ENCODE measurements at places on chromosomes 1 and 21.

DNA sequence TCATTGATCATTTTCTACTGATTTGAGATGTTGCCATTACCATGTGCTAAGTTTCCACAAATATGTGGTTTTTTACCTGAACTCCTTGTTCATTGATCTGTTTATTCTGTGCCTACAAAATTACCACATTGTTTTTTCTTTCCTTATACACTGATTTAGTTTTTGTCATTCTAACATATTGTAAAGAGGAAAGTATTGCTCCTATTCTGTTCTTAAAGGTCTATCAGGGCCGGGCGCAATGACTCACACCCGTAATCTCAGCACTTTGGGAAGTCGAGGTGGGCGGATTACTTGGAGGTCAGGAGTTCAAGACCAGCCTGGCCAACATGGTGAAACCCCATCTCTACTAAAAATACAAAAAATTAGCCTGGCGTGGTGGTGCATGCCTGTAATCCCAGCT, 75.1 kb downstream of the CAMTA1 start:
- no peak for DNase-seq

- DNase-seq, result no peak
These were observed 164.2 kb downstream of the NRIP1 start for GRCh38 chr21:14900611-14901010.

- DNase-seq, result no peak
These were observed 6.4 kb upstream of the EPHA2 start for GRCh38 chr1:16162163-16162822.

DNA sequence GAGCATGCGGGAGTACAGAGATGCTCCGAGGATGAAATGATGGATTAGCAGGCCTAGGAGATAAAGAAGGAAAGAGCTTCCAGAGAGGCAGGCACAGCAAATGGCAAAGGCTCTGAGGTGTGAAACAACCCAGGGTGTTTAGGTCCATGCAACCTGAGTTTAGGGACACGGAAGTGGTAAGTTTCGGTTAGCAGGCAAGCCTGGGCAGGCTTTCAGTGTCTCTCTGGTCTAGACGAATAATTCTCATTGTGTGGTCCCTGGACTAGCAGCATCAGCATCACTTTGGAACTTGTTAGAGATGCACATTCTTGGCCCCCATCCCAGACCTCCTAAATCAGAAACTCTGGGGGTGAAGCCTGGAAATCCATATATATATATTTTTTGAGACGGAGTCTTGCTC, 18.6 kb downstream of the NKAIN1 start:
- DNase-seq, result no peak

- DNase-seq, result peak; percentile 46
These were observed 527.9 kb downstream of the NPHP4 start for GRCh38 chr1:5464366-5464765.

DNA sequence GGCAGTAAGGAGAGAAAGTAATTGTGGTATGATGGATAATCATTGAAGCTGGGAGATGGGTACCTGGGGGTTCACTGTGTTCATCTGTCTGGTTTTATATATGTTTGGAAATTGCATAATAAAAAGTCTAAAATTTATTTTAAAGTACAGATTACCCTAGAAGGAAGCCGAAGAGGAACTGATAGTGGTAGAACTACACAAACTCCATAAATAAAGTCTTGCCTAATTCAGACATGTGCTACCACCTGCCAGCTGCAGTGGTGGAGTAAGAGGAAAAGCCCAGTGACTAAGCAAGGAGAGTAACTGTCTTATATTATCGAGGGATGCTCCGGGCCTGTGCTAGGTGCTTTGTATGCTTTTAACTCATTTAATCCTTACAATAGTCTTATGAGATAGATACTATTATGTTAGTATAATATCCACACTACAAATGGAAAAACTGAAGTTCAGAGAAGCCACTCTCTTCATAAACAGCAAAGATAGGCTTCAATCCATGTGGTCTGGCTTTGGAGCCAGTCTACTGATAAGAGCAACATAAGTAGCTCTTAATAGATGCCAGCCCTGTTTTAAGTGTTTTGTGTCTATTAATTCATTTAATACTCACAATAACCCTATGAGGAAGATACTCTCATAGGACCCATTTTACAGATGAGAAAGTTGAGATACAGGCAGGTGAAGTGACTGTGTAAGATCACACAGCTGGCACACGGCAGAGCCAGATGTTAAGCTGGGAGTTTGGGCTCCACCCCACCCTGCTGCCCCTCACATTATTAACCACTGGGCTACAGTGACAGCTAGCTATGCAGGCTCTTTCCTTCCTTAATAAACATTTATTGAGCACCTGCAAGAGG, 56.8 kb upstream of the HNRNPU start:
- DNase-seq, result peak; percentile 4

DNA sequence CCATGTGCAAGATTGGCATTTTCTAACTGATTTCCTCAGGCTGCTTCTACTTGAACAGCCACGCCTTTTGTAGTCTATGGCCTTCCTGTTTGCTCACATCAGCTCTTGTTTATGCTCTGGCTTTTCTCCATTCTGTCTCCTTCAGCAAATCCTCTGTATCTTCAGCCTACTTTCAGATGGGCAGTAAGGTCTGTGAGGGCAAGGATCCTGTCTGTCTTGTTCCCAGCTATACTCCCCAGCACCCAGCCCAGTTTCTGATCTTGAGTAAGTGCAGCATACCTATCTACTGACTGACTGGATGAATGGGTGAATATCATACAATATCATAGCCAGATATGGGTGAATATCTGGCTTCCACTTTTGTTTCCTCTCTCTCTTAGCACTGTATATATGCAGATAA, 438.1 kb downstream of the LMO4 start:
- DNase-seq, result no peak

DNA sequence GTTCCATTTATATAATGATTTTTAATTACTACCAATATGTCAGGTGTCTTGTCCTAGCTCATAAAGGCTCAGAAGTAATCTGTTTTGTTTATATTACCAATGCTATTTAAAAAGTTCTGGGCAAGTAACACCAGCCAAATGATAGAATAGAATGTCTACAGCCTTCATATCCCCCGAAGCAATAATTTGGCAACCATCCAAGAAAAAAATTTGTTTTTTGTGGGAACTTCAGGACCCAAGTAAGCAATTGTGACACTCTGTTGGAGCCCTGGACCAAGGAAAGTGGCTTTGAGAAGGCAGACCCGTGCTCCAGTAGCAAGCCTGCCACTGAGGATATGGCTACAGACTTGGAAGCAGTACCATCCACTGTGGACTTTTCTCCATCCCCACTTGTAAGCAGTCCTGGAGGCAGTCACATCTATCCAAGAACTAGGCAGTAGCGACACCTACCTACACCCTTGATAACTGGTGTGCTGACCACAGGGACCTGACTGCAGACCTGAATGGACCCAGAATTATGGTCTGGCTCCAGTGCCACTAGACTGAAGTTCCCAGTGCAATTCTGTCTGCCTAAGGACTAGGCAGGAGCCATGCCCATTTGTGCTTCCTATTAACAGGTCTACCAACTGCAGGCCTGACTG, 870.7 kb upstream of the ADGRL2 start:
- DNase-seq, result no peak

GRCh38 chr1:83931658-83932253, 67.2 kb downstream of the TTLL7 start:
- peak; percentile 63 for DNase-seq

GRCh38 chr1:170917373-170917772, 18.0 kb upstream of the MROH9 start:
- DNase-seq, result no peak

- no peak for DNase-seq
These were observed 10.2 kb downstream of the USP16 start for GRCh38 chr21:29034678-29035077.

GRCh38 chr1:18789246-18789645, 70.2 kb downstream of the TAS1R2 start:
- no peak for DNase-seq

DNA sequence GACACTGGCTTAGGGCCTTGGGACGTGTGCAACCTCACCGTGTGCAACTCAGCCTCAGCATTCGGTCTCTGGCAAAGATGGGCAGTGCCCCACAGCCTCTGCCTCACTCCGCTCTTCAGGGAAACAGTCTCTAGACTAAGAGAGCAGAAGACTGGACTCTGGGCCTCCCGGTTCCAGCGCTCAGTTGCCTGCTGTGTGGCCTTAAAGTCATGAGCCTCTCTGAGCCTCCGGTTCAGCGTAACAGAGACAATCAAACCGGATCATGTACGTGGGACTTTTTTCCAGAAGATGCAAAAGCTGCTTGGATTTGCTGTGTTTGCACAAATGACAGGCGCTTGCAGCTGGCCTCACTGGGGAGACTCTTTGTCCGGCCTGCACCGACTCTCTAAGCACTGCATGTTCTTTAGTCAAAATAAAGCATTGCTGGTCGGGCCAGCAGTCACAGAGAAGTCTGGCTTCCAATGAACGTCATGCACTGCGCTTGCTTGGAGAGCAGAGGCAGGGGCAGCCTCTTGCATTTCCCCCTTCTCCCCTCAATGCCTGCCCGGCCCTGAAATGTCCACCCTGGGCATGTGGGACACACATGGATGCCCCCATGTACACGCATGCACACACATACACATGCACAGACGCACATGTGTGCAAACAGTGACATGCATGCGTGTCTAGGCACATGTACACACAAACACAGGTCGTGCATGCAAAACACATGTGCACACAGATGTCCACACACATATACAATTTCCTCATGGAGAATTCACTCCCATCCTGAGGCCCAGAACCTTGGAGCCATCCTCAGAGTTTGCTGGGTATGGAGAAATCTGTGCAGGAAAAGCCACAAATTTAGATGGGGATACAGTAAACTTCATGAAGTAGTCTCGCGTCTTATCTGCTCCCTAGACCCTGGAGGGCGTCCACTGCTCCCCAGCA, 152.4 kb downstream of the PRDM16 start:
- DNase-seq, result no peak

- no peak for DNase-seq
These were observed 15.5 kb upstream of the PSMG1 start for GRCh38 chr21:39198800-39199199.

DNA sequence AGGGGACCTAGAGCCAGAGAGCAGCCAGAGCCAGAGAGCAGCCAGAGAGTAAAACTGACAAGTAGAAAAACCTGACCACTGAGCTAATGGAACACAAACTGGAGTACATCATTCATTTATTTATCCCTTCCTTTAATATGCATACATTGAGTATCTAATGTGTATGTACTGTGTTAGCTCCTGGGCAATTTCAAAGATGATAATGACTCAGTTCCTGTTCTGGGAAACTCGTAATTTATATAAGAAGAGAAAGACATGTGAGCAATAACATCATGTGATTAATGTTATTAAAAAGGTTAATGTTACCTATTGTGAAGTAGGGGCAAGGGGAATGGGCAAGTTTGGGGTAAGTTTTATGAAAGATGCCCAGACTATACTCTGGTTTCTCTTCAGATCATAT, 199.9 kb downstream of the TNR start:
- no peak for DNase-seq

DNA sequence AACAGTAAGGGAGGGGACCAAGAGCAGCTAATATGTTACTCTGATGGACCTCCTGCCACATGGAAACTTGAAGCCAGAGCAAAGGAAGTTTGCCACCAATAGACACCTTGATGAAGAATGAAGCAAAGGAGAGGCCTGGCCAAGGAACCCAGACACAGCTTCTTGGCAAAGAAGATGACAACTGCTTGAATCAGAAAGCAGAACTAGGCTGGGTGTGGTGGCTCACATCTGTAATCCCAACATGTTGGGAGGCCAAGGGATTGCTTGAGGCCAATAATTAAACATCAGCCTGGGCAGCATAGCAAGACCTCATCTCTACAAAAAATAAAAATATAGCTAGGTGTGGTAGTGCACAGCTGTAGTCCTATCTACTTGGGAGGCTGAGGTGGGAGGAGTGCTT, 31.7 kb upstream of the CAPZB start:
- DNase-seq, result no peak

DNA sequence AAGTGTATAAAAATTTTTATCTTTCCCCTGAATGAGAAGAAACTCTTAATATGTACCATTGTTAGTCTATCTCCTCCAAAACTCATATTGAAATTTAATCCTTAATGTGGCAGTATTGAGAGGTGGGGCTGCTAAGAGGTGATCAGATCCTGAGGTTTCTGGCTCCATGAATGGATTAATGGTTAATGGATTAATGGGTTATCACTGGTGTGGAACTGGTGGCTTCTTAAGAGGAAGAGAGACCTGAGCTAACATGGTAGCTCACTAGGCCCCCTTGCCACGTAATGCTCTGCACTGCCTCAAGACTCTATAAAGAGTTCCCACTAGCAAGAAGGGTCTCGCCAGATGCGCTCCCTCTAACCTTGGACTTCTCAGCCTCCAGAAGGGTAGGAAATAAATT, 70.6 kb upstream of the ZBTB18 start:
- no peak for DNase-seq

DNA sequence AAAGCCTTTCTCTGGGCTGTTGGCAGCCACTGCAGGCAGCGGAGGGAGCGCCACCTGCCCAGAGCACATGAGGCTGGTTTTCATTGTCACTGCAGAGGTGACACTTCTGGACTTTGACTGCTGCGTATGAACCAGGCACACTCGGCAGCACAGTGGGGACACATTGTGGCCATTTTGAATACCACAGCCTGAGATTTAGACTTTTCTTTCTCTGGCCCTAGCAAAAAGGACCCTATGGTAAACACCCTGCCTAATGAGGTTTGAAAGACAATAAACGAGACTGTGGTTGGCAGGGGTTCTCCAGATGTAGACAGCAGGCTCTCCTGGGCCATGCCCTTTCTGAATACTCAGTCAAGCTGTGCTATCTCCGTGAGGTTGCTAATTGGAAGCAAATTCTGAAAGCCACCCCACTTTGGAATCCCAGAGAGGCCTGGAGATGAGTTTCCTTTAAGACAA, 12.0 kb upstream of the KCNE2 start:
- DNase-seq, result peak; percentile 60

GRCh38 chr1:227351443-227351842, 33.2 kb upstream of the CDC42BPA start:
- peak; percentile 79 for DNase-seq

GRCh38 chr1:185315445-185316071, 1.5 kb downstream of the IVNS1ABP start:
- DNase-seq, result no peak

DNA sequence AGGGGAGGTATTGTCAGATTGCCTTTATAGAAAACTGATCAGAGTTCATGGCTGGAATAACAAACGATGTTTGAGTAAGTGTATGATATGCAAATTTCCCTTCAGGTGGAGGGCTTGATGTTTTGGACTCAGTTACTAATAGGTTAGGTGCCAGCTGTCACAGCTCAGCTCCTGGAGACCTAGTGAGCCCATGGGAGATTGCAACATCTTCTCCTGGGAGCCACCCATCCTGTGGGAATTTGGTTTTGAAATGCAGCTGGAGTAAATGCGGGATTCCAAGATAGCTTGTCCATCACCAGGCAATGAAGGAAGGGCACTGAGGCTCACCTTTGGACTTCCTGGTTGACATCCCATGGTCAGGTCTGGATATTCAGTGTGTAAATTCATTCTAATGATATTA, 211.4 kb upstream of the NRIP1 start:
- no peak for DNase-seq

- DNase-seq, result no peak
These were observed 24.1 kb downstream of the CHI3L2 start for GRCh38 chr1:111251570-111251969.

- no peak for DNase-seq
These were observed 381.0 kb downstream of the GPATCH2 start for GRCh38 chr1:217249857-217250256.

All from umbilical cord (tissue), 2 donors.